ENCODE measurements at places on chromosomes 7 and 10.

GRCh38 chr7:27297356-27297755 lies 54.8 kb downstream of the EVX1 start:
- DNase-seq = no peak

DNA sequence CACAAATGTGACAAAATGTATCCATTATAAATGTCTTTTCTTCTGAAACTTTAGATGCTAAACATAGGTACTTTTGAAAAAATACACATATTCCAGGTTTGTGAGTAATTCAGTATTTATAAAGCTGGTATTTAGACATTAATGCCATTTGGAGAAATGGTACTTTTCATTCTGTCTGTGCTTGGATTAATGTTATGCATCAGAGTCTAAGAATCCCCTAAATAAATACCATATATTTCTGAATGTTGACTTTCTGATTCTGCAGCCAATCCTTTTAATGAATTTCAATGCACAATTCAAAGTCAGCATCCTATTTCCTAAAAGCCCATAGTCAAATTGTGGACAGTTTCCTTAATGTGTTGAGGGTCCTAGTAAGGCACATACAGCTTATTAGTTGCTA lies 145.0 kb downstream of the DKK1 start:
- DNase-seq = no peak

- no peak for DNase-seq
These were observed 17.4 kb downstream of the WDR86 start for GRCh38 chr7:151392426-151392825.

GRCh38 chr7:81638198-81638597 lies 131.6 kb downstream of the HGF start:
- no peak for DNase-seq

- no peak for DNase-seq
These were observed 187.8 kb downstream of the PARD3 start for GRCh38 chr10:34627331-34627730.

- no peak for DNase-seq
These were observed 32.1 kb upstream of the ADO start for GRCh38 chr10:62772186-62772974.

DNA sequence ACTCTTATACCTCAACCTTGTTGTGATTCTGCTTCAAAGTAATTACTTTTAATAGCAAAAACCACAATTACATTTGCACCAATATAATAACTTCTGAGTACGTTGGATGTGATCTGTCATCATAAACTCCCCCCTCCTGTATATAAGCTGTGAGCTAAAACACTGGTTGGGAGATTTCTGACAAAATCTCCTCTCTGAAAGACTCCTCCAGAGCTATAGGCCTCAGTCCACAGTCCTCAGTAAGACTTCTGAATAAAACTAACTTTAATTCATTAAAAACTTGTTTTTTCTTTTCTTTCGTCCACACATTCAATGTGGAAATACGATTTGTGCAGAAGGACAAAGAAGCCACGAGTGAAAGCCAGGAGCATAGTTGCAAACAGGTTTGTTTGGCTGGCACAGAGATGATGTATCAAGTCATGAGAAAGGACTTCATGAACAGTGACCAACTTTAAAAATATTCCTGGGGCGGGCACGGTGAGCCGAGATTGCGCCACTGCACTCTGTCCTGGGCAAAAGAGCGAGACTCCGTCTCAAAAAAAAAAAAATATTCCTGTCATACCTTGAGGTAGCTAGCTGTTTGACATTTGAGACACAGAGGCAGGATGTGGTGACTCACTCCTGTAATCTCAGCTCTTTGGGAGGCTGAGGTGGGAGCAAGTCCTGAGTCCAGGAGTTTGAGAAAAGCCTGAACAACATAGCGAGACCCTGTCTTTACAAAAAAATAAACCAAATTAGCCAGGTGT lies 91.1 kb upstream of the ARHGAP21 start:
- no peak for DNase-seq

GRCh38 chr7:25272265-25272664 lies 44.0 kb upstream of the NPVF start:
- no peak for DNase-seq

GRCh38 chr10:126935263-126935946 lies 30.2 kb downstream of the DOCK1 start:
- DNase-seq = no peak

DNA sequence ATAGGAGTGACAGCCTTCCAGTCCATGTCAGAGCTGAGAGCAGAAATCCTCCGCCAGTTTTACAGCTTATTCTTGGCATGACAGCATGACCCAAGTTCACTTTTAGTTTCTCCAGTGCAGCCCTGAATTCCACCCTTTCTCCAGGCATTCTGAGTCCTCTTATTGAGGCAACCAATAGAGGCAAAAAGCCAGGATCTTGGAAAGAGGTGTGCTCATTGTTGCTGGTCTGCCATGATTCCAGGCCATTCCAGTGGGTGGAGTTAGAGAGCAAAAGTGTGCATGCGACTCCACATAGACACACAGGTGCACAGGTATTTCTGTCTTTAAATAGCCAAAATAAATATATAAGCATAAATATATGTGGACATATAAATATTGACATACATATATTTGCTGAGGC lies 224.7 kb upstream of the ADARB2 start:
- no peak for DNase-seq

GRCh38 chr10:111425459-111425858 lies 348.6 kb downstream of the ADRA2A start:
- no peak for DNase-seq

DNA sequence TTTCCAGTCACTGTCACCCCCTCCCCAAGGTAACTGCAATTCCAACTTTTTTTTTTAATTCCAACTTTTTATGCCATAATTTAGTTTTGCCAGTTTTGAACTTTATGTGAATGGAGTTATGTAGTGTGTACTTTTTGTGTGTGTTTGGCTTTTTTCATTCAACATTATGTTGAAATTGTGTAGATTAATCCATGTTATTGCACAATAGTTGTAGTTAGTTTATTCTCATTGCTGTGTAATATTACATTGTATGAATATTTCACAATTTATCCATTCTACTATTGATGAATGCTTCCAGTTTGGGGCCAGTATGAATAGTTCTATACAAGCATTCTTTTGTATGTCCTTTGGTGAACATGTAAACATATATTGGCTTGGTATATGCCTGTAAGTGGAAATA lies 32.5 kb downstream of the MXI1 start:
- DNase-seq = no peak

GRCh38 chr7:1815051-1815481 lies 145.0 kb downstream of the ELFN1 start:
- no peak for DNase-seq

- DNase-seq = no peak
These were observed 15.7 kb upstream of the SGCE start for GRCh38 chr7:94671444-94672235.

GRCh38 chr7:91228327-91228726 lies 35.9 kb upstream of the FZD1 start:
- no peak for DNase-seq

GRCh38 chr10:118076705-118077104 lies 30.0 kb upstream of the RAB11FIP2 start:
- DNase-seq = no peak

GRCh38 chr10:44576702-44577191 lies 191.8 kb upstream of the CXCL12 start:
- no peak for DNase-seq

GRCh38 chr10:129859536-129859935 lies 104.5 kb downstream of the EBF3 start:
- no peak for DNase-seq

DNA sequence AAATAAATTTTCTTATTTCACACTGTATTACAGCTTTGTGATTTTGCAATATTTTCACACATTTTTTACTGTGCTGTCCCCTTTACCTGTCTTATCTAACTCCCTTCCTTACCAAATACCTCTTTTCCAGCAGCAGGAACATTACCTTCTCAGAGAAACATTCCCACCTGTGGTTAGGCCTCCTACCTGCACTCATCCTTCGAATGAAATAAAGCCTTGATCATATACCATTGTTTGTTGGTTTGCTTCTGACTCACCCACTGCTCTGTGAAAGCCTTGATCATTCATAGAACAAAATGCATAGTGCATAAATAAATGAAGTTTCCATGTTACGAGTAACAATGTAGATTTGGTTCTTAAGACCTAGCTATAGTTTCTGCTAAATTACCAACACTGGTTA lies 256.3 kb downstream of the ARL4A start:
- no peak for DNase-seq
